ENCODE measurements at places on chromosomes 12 and 14.
A peak's percentile ranks its signal among the peaks of the same experiment; 100 is the strongest.

GRCh38 chr12:121505513-121505912 lies 75.3 kb downstream of the KDM2B start:
- H3K27ac ChIP-seq: peak overlapping the region; percentile 49
- H3K4me3 ChIP-seq: no peak overlapping the region
- H3K27me3 ChIP-seq: no peaks in the 10 kb centered on the region
- peaks cover 10% of the 10 kb centered on the region for H3K36me3 ChIP-seq
- H3K4me1 ChIP-seq: peaks cover 9% of the 10 kb centered on the region
- DNase-seq: no peak

DNA sequence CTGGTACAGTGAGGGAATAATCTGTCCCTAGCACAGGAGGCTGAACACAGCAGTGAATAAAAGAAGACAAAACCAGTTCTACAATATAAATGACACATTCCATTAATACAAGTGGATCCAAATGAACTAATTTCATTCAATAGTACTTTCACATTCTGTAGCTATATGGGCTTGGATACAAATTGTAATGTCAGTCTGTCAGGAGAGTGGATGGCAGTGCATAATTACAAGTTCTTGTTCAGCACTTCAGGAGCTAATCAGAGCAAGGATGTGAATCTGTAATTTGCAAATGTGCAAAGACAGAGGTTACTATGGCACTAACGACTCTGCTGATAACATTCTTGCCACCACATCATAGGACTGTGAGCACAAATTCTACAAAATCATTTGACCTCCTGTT lies 697.9 kb downstream of the DIO2 start:
- no peak for DNase-seq
- no peaks in the 10 kb centered on the region for H3K36me3 ChIP-seq
- H3K4me1 ChIP-seq: no peaks in the 10 kb centered on the region
- no peaks in the 10 kb centered on the region for H3K27me3 ChIP-seq
- H3K4me3 ChIP-seq: no peak overlapping the region
- H3K27ac ChIP-seq: no peak overlapping the region

GRCh38 chr14:99313234-99313633 lies 41.2 kb upstream of the BCL11B start:
- no peaks in the 10 kb centered on the region for H3K36me3 ChIP-seq
- no peaks in the 10 kb centered on the region for H3K4me1 ChIP-seq
- no peak for DNase-seq
- H3K27me3 ChIP-seq: no peaks in the 10 kb centered on the region

- no peak overlapping the region for H3K27ac ChIP-seq
- H3K4me3 ChIP-seq: no peak overlapping the region
- DNase-seq: no peak
- H3K4me1 ChIP-seq: no peaks in the 10 kb centered on the region
- no peaks in the 10 kb centered on the region for H3K36me3 ChIP-seq
These were observed 159.9 kb upstream of the SRRM4 start for GRCh38 chr12:118821386-118821925.

- peaks cover 17% of the 10 kb centered on the region for H3K36me3 ChIP-seq
- H3K27ac ChIP-seq: no peak overlapping the region
- H3K27me3 ChIP-seq: no peaks in the 10 kb centered on the region
- no peak for DNase-seq
- no peak overlapping the region for H3K4me3 ChIP-seq
- no peaks in the 10 kb centered on the region for H3K4me1 ChIP-seq
These were observed 365.6 kb downstream of the NELL2 start for GRCh38 chr12:44510510-44510909.

- H3K27ac ChIP-seq: peak within 1 kb of the TSS; percentile 94
- peak; percentile 94 for DNase-seq
- H3K36me3 ChIP-seq: peaks cover 53% of the 10 kb centered on the region
- H3K4me1 ChIP-seq: peaks cover 53% of the 10 kb centered on the region
- peak within 1 kb of the TSS; percentile 85 for H3K4me3 ChIP-seq
- no peaks in the 10 kb centered on the region for H3K27me3 ChIP-seq
These were observed at the start of gene TESPA1 for GRCh38 chr12:54984658-54985376. TESPA1 (minus strand) TSS chr12:54984762; CDS start chr12:54974562, 10,200 bp downstream.

DNA sequence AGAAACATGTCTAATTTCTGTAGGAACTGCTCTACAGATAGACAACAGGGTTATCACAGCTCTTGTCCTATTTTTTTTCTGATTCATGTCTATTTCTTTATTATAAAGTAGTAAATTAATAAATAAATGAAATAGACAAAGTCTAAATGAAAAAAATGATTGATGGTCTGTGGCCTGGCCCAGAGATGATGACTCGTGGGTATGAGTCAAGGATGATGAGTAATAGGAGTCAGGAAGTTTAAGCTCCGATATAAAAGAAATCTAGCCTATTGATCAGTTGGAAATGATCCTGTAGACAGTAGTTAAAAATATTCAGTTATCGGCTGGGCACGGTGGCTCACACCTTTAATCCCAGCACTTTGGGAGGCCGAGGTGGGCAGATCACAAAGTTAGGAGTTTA lies 90.6 kb upstream of the RTL1 start:
- no peaks in the 10 kb centered on the region for H3K4me1 ChIP-seq
- no peak overlapping the region for H3K27ac ChIP-seq
- no peak overlapping the region for H3K4me3 ChIP-seq
- H3K27me3 ChIP-seq: peaks cover 12% of the 10 kb centered on the region
- no peak for DNase-seq

GRCh38 chr12:97324471-97324870 lies 138.1 kb upstream of the RMST start:
- no peak overlapping the region for H3K4me3 ChIP-seq
- H3K27ac ChIP-seq: no peak overlapping the region
- no peaks in the 10 kb centered on the region for H3K4me1 ChIP-seq
- no peaks in the 10 kb centered on the region for H3K36me3 ChIP-seq
- DNase-seq: no peak

GRCh38 chr14:56797569-56798446 lies 12.5 kb downstream of the OTX2 start:
- peak overlapping the region; percentile 3 for H3K4me3 ChIP-seq
- H3K27me3 ChIP-seq: peaks cover 72% of the 10 kb centered on the region
- DNase-seq: no peak
- no peak overlapping the region for H3K27ac ChIP-seq

DNA sequence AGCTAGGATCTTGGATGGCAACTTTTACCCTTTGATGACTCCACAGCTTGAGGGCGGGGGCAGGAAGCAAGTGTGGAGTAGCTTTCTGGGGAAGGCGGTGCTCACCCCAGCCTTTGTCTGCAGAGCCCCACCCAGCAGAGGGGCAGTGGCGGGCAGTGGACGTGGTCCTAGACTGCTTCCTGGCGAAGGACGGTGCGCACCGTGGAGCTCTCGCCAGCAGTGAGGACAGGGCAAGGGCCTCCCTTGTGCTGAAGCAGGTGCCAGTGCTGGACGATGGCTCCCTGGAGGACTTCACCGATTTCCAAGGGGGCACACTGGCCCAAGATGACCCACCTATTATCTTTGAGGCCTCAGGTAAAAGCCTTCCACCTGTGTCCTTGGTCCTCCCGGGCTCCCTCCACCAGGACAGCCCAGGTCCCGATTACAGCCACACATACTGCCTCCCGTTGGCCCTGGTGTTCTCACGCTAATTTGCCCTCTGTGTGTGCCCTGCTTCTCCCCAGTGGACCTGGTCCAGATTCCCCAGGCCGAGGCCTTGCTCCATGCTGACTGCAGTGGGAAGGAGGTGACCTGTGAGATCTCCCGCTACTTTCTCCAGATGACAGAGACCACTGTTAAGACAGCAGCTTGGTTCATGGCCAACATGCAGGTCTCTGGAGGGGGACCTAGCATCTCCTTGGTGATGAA lies 1.2 kb downstream of the TAPBPL start:
- H3K27me3 ChIP-seq: no peaks in the 10 kb centered on the region
- peaks cover 90% of the 10 kb centered on the region for H3K36me3 ChIP-seq
- H3K4me3 ChIP-seq: peak overlapping the region; percentile 97
- H3K27ac ChIP-seq: peak overlapping the region; percentile 99
- DNase-seq: peak; percentile 58
